SJSA1 (cell line): ENCODE measurements at places on chromosomes 11 and 22. TPM values are rescaled to one million over a fixed set of nuclear protein-coding genes. Genes with fewer than 3 reads are reported as not detected.
A peak's percentile ranks its signal among the peaks of the same experiment; 100 is the strongest.

B4GALNT4 gene
- total RNA-seq, result not detected in 2 replicates

NLRP14 gene
- not detected in 2 replicates for total RNA-seq

GGTLC3 gene
- total RNA-seq, result 0.26 TPM in 1 of 2 replicates, not detected in the other

TMA7B gene
- total RNA-seq, result not detected in 2 replicates

KIF18A gene
- total RNA-seq, result 33.3 and 41.1 TPM in 2 replicates

TNNI2 gene
- not detected in 2 replicates for total RNA-seq

BATF2 gene
- total RNA-seq, result not detected in 2 replicates

- H3K4me1 ChIP-seq, result peaks cover 11% of the 10 kb centered on the region
- no peak for DNase-seq
- no peaks in the 10 kb centered on the region for H3K36me3 ChIP-seq
- no peaks in the 10 kb centered on the region for H3K27me3 ChIP-seq
- H3K4me3 ChIP-seq, result no peak overlapping the region
Measured at GRCh38 chr11:1260023-1260501, 37.2 kb downstream of the MUC5B start.

- no peak overlapping the region for H3K27ac ChIP-seq
- no peak overlapping the region for H3K4me3 ChIP-seq
- H3K4me1 ChIP-seq, result no peaks in the 10 kb centered on the region
- no peaks in the 10 kb centered on the region for H3K36me3 ChIP-seq
- H3K27me3 ChIP-seq, result peaks cover 6% of the 10 kb centered on the region
Measured at GRCh38 chr11:57235761-57236703, 1.0 kb downstream of the APLNR start.

- no peak for DNase-seq
- H3K4me3 ChIP-seq, result no peak overlapping the region
- no peaks in the 10 kb centered on the region for H3K36me3 ChIP-seq
- peaks cover 24% of the 10 kb centered on the region for H3K4me1 ChIP-seq
Measured at GRCh38 chr11:15886866-15887265, 469.5 kb downstream of the SOX6 start.

DNA sequence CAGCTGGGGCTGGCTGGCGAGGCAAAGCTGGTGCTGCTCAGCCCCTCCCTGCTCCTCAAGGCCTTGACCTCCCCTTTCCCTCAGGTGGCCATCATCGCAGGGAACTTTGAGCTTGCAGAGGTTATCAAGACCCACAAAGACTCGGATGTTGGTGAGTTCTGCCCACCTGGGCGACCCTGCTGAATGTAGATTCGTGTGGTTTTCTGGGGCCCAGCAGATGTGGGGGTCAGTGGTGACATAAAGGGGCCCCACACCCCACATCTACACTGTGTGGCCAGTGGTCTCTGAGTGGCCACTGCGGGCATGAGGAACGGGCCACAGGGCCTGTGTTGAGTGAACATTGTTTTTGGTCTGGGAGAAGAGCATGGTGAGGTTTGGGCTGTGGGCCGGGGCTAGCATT, 11.9 kb downstream of the SHANK3 start:
- no peak for DNase-seq
- H3K4me3 ChIP-seq, result no peak overlapping the region
- H3K36me3 ChIP-seq, result no peaks in the 10 kb centered on the region
- H3K27me3 ChIP-seq, result peaks cover 13% of the 10 kb centered on the region; the same call in 1 of the 2 replicates
- no peaks in the 10 kb centered on the region for H3K4me1 ChIP-seq
- no peak overlapping the region for H3K27ac ChIP-seq

DNA sequence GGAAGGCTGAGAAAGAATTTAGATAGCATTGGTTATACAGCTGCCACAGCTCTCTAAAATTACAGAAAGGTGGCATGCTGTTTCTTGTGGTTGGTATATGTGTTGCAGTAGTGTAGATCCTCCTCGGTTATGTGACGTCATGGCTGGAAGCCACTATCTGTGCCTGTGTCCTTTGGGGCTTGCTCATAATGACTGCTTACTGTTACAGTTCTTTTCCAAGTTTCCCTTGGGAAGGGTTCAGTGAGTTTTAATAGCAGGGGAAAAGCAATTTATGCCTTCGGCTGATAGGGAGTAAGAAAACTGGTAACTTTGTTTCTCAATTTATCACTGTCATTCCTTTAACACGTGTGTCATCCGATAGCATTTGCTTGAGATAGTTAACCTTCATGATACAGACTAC, 47.2 kb downstream of the POLD3 start:
- H3K36me3 ChIP-seq, result peaks cover 30% of the 10 kb centered on the region
- H3K27ac ChIP-seq, result no peak overlapping the region
- no peak for DNase-seq
- peaks cover 32% of the 10 kb centered on the region for H3K4me1 ChIP-seq

GRCh38 chr11:11841116-11841722, 553 bp upstream of the USP47 start:
- H3K4me1 ChIP-seq, result peaks cover 14% of the 10 kb centered on the region
- DNase-seq, result no peak
- peak overlapping the region; percentile 76 for H3K4me3 ChIP-seq
- no peaks in the 10 kb centered on the region for H3K27me3 ChIP-seq

- H3K4me1 ChIP-seq, result no peaks in the 10 kb centered on the region
- no peak overlapping the region for H3K4me3 ChIP-seq
- H3K36me3 ChIP-seq, result no peaks in the 10 kb centered on the region
- no peak for DNase-seq
- peaks cover 32% of the 10 kb centered on the region for H3K27me3 ChIP-seq
Measured at GRCh38 chr11:17631702-17632365, 84.8 kb downstream of the OTOG start.

GRCh38 chr11:120399307-120399706, 63.1 kb downstream of the ARHGEF12 start:
- H3K27ac ChIP-seq, result no peak overlapping the region
- H3K4me1 ChIP-seq, result peaks cover 11% of the 10 kb centered on the region
- DNase-seq, result no peak
- no peaks in the 10 kb centered on the region for H3K27me3 ChIP-seq
- H3K36me3 ChIP-seq, result no peaks in the 10 kb centered on the region
- no peak overlapping the region for H3K4me3 ChIP-seq

DNA sequence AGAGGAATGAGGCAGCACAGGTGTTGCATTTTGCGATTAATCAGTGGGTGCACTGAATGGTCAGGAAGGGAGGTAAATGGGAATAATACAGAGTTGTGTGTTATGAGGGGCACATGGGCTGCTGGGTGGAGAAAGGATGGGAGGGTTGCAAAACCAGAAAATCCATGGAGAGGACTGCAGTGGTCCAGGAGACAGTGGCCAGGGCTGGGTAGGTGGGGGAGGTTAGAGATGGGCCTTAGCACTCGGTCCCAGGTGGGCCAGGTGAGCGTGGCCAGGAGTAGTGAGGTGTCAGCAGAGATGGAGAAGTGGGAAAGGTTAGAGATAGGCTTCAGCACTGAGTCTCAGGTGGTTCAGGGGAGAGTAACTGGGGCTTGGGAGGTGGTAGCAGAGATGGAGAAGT, 399.1 kb upstream of the LARGE1 start:
- H3K4me3 ChIP-seq, result no peak overlapping the region
- H3K27me3 ChIP-seq, result no peaks in the 10 kb centered on the region
- H3K27ac ChIP-seq, result no peak overlapping the region
- no peaks in the 10 kb centered on the region for H3K36me3 ChIP-seq
- no peaks in the 10 kb centered on the region for H3K4me1 ChIP-seq
- DNase-seq, result no peak

DNA sequence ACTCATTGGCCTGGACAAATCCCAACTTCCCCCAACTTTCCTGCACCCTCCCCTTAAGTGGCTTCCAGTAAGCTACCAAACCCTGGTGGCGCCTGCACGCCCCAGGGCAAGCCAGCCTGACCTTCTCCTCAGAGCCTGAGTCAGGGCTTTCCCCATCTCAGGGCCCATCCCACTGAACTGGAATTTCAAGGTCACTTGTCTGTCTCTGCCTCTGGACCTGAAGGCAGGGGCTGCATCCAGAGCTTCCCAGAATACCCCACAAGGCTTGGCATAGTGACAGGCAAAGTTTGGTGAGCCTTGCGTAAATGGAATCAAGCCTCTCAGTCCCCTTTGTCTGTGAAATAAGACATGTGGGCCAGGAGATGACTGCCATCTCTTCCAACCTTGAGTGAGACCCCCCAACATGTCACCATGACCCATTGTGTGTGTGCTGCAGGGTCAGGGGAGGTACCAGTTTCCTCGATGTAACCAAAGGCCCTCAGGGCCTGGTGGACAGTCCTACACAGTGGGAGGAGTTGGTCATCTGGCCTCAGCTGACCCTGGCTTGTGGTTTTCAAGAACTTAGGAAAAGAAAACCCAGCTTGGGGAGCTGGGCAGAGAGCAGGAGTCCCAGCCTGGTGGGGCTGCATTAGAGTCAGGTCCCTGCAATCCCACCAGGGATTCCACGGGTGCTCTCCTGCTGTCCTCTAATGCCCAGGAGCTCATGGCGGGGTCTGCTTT, 8.9 kb downstream of the ALX4 start:
- DNase-seq, result peak; percentile 99
- H3K4me3 ChIP-seq, result peak overlapping the region; percentile 21
- peaks cover 55% of the 10 kb centered on the region for H3K36me3 ChIP-seq

GRCh38 chr11:131392528-131393255, 22.3 kb downstream of the NTM start:
- DNase-seq, result no peak
- no peak overlapping the region for H3K27ac ChIP-seq
- no peaks in the 10 kb centered on the region for H3K27me3 ChIP-seq
- no peak overlapping the region for H3K4me3 ChIP-seq
- no peaks in the 10 kb centered on the region for H3K4me1 ChIP-seq
- no peaks in the 10 kb centered on the region for H3K36me3 ChIP-seq

GRCh38 chr22:47084226-47084625, 321.8 kb downstream of the TBC1D22A start:
- no peaks in the 10 kb centered on the region for H3K27me3 ChIP-seq
- H3K4me1 ChIP-seq, result no peaks in the 10 kb centered on the region
- no peak for DNase-seq
- H3K4me3 ChIP-seq, result no peak overlapping the region

GRCh38 chr22:22815397-22816170, 72.0 kb upstream of the IGLL5 start:
- H3K27me3 ChIP-seq, result peaks cover 5% of the 10 kb centered on the region
- H3K36me3 ChIP-seq, result no peaks in the 10 kb centered on the region
- peak; percentile 27 for DNase-seq
- H3K4me1 ChIP-seq, result no peaks in the 10 kb centered on the region

DNA sequence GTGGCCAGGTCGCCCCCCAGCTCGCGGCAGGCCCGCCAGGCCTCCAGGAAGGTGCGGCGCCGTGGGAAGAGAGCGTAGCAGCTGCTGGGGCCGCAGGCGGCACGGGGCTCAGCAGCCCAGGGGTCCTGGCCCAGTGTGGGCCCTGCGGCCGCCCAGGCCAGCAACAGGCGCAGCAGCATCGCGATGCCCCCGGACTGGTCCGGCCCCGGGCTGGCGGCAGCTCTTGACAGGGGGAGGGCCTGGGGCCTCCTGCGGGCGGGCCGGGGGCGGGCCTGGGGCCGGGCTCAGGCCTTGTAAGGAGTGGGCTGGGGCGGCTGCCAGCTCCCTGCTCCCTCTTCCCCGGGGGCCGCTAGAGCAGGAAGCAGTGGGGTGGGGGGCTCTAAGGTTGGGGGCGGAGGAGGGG, at the start of gene CD248:
CD248 (minus strand) TSS at position 196 of the 403 bp plus-strand sequence; CDS start at position 179, 17 bp downstream.
- peaks cover 69% of the 10 kb centered on the region for H3K4me1 ChIP-seq
- H3K27ac ChIP-seq, result peak within 1 kb of the TSS; percentile 94
- peaks cover 45% of the 10 kb centered on the region for H3K36me3 ChIP-seq
- peak; percentile 96 for DNase-seq
- peak within 1 kb of the TSS; percentile 73 for H3K4me3 ChIP-seq

- H3K36me3 ChIP-seq, result no peaks in the 10 kb centered on the region
- H3K4me1 ChIP-seq, result no peaks in the 10 kb centered on the region
- DNase-seq, result no peak
- no peak overlapping the region for H3K4me3 ChIP-seq
Measured at GRCh38 chr11:36241497-36241896, 47.7 kb downstream of the COMMD9 start.

GRCh38 chr22:50269970-50270665, at the start of gene MAPK11:
Gene MAPK11 (minus strand): TSS chr22:50270380. CDS start chr22:50270292, 88 bp downstream.
- peak within 1 kb of the TSS; percentile 33 for H3K4me3 ChIP-seq
- no peak within 1 kb of the TSS for H3K27ac ChIP-seq
- peaks cover 14% of the 10 kb centered on the region for H3K4me1 ChIP-seq
- H3K27me3 ChIP-seq, result peaks cover 32% of the 10 kb centered on the region
- peaks cover 7% of the 10 kb centered on the region for H3K36me3 ChIP-seq
- no peak for DNase-seq

- no peaks in the 10 kb centered on the region for H3K4me1 ChIP-seq
- no peaks in the 10 kb centered on the region for H3K27me3 ChIP-seq
- no peaks in the 10 kb centered on the region for H3K36me3 ChIP-seq
- H3K4me3 ChIP-seq, result no peak overlapping the region
Measured at GRCh38 chr11:22454461-22455090, 116.4 kb downstream of the SLC17A6 start.

- H3K27ac ChIP-seq, result no peak overlapping the region
- H3K4me1 ChIP-seq, result no peaks in the 10 kb centered on the region
- DNase-seq, result no peak
- H3K27me3 ChIP-seq, result peaks cover 29% of the 10 kb centered on the region
Measured at GRCh38 chr11:2248762-2249161, 21.6 kb downstream of the ASCL2 start.

DNA sequence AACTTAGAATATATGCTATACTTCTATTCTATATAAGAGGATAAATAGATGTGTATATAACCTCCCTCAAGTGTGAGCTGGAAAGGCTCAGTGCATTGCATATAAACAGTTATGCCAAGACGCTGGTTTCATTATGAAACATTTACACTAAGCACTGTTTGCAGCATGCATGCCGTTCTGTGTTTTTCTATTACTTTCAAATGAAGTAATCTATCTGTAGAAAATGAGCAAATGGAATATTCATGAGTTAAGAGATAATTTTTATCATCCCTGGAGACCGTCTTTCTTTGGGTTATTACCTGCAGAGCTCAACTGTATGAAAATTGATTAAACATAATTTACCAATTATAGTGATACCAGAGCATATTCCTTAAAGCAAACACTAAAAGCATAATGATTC, 925.7 kb upstream of the CCDC90B start:
- no peaks in the 10 kb centered on the region for H3K36me3 ChIP-seq
- H3K27me3 ChIP-seq, result no peaks in the 10 kb centered on the region
- H3K4me1 ChIP-seq, result no peaks in the 10 kb centered on the region
- H3K4me3 ChIP-seq, result no peak overlapping the region
- no peak for DNase-seq

DNA sequence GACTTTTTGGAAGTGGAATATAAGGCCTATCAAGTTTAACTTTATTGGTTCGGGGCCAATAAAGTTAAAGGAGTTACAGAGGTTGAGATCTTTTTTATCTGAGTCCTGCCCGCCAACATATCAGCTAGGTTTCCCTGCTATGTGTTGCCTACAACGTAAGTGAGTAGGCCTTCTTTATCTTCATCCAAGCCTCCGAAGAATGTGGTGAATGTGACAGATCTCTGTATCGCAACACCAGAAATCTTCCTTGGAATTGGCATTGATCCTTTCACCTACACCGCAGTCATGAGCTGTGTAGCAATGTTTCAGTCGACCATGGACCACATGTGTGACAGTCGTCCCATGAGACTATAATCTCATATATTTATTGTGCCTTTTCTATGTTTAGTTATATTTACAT, 37.3 kb upstream of the CADM1 start:
- no peak overlapping the region for H3K27ac ChIP-seq
- no peaks in the 10 kb centered on the region for H3K27me3 ChIP-seq
- no peak overlapping the region for H3K4me3 ChIP-seq
- DNase-seq, result no peak
- no peaks in the 10 kb centered on the region for H3K4me1 ChIP-seq
- no peaks in the 10 kb centered on the region for H3K36me3 ChIP-seq

DNA sequence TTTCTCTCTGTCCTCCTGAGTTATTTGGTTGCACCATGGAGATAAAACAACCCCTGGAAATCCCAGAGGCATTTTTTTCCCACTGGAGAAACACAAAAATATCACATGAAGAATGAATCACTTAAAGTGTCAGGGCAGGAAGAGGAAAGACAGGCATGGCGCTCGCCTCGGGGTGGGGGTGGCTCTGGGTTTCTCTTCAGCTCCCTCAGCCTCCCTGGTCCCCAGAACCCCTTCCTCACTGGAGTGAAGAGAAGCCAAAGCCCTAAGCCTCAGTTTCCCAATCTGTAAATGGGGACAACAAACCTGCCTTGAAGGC, 938 bp downstream of the SHISAL1 start:
- peaks cover 46% of the 10 kb centered on the region for H3K4me1 ChIP-seq
- H3K36me3 ChIP-seq, result no peaks in the 10 kb centered on the region
- peak overlapping the region; percentile 50 for H3K27ac ChIP-seq
- H3K27me3 ChIP-seq, result no peaks in the 10 kb centered on the region
- no peak for DNase-seq
